NCI-H1092 treated with DMSO at 0.1 percent for 48 hours (cell line): ENCODE measurements at places on chromosomes 6 and 20.

DNA sequence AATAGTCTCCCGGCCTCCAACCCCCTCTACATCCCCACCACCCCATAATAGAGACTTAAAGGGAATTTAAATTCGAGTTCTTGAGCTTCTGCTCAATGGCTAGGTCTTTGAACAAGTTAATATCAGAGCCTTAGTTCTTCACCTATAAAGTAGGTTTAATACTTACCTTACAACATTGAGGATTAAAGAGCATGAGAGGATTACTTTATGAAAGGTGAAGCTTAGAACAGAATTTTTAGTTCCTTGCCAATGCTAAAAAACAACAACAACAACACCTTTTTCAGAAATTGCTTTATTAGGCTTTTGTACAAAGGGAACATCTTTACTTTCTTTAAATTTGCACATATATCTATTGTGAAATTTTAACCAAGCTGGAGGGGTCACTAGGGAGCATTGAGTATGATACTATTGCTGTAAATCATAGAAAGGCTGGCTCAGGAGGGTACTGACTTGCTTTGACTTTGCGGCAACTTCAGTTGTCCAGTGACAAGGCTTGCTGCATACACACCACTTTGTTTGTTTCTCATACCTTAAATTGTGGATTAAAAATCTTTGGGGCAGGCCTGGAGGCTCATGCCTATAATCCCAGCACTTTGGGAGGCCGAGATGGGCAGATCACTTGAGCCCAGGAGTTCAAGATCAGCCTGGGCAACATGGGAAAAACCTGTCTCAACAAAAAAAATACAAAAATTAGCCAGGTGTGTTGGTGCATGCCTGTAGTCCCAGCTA, 9.7 kb downstream of the TOP1 start:
- no peak for DNase-seq

DNA sequence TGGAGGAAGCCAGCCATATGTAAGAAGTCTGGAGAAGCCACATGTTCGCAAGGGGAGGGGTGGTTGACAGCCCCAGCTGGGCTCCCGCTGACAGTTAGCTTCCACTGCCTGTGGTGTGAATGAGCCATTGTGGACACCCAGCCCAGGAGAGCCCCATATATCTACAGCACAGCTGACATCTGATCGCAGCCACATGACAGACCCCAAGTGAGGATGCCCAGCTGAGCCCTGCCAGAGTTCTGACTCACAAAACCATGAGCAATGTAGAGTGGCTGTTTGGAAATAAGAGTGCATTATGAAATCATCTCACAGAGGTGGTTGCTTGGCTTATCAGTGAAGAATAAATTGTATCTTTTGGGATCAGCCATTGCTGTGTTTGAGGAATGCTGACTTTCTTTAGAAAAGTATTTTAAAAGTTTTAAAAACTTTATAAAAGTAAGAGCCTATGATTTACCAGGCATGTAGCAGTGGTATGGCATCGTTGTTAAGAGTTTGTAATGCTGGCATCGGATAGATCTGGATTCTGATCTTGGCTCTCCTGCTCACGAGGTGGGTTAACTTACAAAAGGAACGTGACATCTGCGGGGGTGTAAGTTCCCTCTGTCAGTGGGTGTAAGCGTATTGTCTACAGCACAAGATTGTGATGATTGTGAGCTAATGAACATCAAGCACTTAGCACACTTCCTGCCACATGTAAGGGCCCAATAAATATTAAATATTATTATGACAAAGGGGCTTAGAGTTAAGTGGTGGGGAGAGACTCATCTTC, 24.1 kb downstream of the CFAP61 start:
- DNase-seq = no peak

DNA sequence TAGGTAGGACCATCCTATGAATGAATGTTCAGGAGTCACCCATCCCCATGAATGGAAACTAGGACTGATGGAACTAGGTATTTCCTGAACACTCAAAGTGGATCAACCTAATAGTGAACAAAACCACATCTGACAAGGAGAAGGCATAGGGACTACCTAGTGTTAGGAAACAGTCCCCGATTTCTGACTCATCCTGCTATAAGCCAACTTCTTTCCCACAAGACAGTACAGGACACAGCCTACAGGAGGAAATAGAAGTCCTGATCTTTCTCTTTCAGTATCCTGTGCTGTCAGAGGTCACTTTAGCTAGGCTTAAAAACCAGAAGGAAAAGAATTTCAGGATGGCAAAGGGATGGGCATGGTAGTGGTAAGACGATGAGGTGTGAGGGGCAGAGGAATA, 19.5 kb upstream of the GMDS start:
- no peak for DNase-seq

GRCh38 chr20:4972506-4973251, 28.6 kb downstream of the SLC23A2 start:
- DNase-seq = no peak

DNA sequence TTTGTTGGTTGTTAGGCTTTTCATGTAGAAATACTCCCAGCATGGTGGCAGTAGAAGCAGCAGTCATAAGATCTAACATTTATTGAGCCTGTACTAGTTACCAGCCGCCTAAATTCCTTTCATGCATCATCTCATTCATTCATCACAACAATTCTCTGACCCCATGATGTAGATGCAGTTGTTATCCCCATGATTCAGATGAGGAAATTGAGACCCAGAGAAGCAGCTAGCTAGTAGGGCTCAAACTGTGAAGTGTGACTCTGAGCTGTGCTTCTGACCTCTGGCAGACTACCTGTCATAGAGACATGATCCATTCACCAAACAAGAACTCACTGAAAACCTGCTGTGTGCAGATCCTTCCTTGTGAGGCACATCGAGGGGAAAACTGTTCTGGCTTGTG, 16.9 kb downstream of the RREB1 start:
- no peak for DNase-seq

GRCh38 chr6:117989086-117989485, 82.0 kb downstream of the SLC35F1 start:
- DNase-seq = no peak

DNA sequence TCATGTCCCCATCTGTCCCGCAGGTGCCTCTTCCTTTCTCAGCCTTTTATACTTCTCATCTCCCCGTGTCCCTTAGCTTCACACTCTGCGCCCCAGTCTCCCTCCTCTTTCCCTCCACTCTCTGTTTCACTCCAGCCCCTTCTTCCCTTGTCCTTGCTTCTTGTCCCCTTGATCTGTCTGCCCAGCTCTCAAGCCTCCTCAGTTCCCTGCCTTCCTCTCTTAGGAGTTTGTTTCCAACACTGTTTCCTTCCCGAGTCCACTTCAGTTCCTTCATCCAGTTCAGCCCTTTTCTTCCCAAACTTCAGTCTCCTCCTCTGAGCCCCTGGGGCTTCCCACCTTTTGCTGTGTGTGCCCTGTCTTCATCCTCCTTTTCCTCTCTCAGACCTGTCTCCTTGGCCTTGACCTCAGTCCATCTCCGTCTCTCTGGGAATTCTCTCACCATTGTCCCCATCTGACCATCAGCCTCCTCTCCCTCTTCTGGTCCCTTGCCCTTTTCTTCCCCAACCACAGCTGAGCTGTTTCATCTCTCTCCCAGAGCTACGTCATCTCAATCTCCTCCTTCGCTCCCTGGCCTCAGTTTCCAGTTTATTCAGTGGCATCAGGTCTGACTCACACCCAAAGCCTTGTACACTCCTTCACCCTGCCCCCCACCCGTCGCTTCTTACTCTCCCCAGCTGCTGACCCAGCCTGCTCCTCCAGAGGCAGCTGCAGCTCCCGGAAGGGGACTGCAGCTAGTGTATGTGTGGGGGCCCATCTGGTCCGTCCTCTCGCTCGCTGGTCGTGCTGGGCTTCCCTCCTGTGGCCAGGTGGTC, 2.7 kb upstream of the DDR1 start:
- no peak for DNase-seq

GRCh38 chr6:137689377-137689776, 177.7 kb upstream of the TNFAIP3 start:
- DNase-seq = no peak

GRCh38 chr20:17161673-17162481, 65.0 kb upstream of the PCSK2 start:
- DNase-seq = no peak

DNA sequence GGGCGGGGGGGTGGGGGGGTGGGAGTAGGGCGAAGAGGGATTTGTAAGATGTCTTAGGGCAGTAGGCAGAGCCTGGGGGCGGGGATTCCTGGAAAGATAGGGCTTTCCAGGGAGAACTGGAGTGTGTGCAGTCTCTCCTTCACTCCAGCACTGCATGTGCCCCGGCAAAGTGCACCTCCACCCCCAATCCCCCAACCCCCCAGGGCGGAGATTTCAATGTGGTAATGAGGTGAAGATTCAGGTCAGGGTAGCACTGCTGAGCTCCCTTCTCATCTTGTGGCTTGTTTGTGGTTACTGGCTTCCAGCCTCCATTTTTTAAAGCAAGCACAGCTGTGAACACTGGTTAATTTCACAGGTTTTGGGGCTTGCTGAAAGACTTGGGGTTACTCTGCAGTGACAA, 5.9 kb downstream of the TMEM239 start:
- no peak for DNase-seq

DNA sequence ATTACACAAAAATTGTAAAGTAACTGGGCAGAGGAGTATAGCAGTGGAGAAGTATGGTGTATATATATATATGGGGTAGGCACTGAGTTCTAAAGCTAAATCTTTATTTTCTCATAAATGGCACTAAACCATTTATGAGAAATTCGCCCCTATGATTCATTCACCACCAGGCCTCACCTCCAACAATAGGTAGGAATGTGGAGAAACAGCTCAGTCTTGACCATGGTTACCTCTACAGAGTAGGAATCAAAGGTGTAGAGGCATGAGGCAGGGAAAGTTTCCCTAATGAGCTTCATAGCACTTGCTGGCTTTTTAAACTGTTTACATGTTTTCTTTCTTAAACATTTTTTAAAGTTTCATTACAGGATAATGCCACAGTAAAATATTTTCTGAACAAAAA, 36.9 kb upstream of the SUMO4 start:
- no peak for DNase-seq

GRCh38 chr6:142752348-142752747, 192.6 kb downstream of the HIVEP2 start:
- DNase-seq = no peak

DNA sequence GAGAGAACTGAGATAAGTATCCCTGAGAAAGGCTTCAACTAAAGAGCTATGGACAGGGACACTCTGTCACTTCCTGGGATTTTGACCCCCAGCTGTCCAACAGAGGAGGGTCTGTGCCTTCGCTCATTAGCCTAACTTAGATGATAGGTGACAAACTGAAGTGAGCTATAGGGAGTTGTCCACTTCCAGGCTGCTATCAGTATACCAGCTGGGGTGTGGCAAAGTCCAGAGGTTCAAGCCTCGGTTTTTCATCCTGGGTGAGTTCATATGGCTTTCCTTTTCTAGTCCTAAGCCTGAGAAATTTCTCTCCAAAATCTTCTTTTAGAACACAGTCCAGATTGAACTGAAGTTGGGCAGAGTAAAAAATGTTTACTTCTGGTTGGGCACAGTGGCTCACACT, 5.9 kb upstream of the PAQR8 start:
- no peak for DNase-seq

DNA sequence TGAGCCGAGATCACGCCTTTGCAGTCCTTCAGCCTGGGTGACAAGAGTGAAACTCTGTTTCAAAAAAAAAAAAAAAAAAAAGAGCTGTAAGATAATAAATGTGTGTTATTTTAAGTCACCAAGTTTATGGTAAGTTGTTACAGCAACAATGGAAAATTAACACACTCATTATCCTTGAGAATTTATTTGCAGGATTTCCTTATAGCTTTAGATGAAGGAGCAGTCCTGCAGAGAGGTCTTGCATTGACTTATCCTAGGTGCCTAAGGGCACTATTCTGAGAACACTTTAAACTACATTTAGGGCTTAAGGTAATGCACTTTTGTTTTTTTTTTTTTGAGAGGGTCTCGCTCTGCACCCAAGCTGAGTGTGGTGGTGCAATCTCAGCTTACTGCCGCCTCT, 13.8 kb upstream of the SCAF8 start:
- DNase-seq = no peak

- DNase-seq = no peak
Measured at GRCh38 chr6:58419321-58419720, 1101.9 kb downstream of the PRIM2 start.

- no peak for DNase-seq
Measured at GRCh38 chr6:114055349-114055748, 84.4 kb upstream of the HDAC2 start.

GRCh38 chr6:42066156-42066675, 15.9 kb downstream of the TAF8 start:
- no peak for DNase-seq

GRCh38 chr6:27370391-27370790, 18.2 kb upstream of the ZNF391 start:
- no peak for DNase-seq

GRCh38 chr6:1494671-1495070, 105.3 kb downstream of the FOXF2 start:
- no peak for DNase-seq
